Activated CD8-positive, alpha-beta memory T cell treated with anti-CD3 and anti-CD28 coated beads for 1 hour (primary cell): ENCODE measurements at places on chromosomes 12 and 14.

GRCh38 chr12:50728841-50729240 lies 35.1 kb upstream of the ATF1 start:
- no peak for DNase-seq

- DNase-seq = no peak
Measured at GRCh38 chr12:14272956-14273912, 92.2 kb upstream of the ATF7IP start.

- no peak for DNase-seq
Measured at GRCh38 chr12:106065506-106065905, 73.2 kb downstream of the NUAK1 start.

- no peak for DNase-seq
Measured at GRCh38 chr14:104799244-104800014, 1.5 kb upstream of the ZBTB42 start.

DNA sequence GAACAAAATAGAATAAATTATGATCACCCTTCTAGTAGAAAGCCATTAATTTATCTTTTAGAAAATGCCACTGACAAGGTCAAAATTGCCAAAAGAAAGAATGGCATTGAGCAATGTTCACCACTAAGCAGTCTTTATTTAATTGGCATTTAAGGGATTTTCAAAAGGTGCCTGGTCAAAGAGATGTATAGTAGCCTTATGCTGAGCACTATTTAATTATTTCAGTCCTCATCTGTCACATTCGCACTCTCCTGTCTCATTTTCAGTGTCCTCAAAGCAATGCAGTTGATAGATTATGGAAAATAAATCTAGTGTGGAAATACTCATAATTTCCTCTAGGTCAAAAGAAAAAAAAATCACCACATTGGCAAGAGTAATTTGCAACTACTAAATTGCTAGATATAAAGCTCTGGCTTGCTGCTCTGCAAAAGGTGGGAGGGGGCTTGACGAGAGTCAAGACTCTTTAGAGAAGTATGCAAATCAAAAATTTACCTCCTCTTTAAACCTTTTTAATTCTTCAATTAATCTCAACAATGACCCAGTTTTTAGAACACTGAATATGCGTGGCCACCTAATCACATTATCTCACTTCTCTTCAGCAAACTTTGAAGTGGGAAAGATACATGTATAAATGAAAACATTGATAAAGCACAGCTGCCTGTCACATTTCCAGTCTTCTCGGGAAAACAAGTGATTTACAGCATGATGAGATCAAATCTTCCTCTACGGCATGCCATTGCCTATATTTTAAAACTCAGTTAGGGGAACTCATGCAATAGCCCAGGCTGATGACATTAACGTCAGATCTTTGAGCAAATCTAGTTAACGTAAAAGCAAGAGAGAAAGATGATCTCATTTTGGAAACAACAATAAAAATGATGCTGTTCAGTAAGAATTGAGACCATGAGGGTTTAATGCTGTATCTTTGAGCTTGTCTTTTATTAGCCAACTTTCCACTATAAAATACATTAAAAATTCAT lies 373.1 kb upstream of the DCN start:
- no peak for DNase-seq
